Retina (tissue), 1 donor: ENCODE measurements at places on chromosomes 1 and 21.

DNA sequence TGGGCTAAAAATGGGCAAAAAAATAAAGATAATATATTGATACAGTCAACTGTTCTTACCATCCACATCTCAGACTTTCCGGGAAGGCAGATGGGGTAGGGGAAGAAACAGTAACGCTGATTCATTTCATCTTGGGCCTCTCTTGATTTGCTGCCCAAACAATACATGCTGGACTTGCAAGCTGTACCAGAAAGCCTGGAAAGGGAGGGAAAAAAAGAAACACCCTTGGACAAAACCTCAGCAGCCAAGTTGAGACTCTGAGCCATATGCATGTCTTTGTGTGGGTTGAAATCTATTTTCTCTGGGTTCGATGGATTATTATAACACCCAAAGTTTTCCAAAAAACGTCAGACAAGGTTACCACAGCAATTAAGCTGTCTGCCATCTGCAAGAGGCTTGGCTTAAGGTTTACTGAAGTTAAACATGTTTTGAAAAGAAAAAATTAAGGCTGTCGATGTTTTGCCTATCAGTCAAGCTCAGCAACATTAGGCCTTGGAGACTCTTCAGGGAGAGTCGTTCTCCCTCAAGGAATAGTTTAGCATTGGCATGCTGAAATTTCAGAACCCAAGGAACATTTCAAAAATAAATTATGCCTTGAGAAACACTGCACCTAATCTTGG is 71.2 kb downstream of the PSMG1 start:
- no peak for DNase-seq

DNA sequence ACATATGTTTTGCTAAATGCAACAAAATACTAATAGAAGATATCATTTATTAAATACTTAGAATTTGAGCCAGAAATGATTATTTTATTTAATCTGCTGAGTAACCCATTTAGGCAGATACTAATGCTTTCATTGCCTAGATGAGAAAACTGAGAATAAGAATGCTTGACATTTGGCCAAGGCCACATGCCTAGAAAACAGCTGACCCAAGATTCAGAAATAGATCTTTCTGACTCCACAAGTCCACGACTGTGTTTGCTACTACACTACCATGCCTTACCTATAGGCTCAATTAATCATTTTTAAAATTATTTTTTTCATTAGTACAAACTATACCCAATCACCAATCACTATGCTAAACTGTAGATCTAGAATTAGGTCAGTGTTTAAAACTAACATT is 129.7 kb downstream of the ATP1B1 start:
- DNase-seq, result no peak

GRCh38 chr1:44296086-44296485 is 59.0 kb downstream of the ERI3 start:
- no peak for DNase-seq

DNA sequence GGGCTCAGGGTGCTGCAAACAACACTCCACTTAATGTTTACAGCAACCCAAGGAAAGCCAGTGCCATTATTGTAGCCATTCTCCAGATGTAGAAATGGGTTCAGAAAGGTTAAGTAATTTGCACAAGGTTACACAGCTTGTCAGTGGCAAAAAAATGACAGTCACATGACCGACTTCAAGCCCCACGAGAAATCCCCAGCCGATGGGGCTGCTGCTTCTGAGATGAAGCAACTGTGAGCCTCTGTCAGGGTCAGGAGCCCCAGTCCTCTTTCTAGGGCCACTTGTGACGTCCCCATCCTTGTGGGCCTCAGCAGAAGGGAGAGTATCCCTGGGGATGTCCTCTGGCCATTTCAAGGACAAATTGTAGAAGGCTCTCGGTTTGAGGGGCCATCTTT is 54.8 kb downstream of the EDN2 start:
- DNase-seq, result no peak

DNA sequence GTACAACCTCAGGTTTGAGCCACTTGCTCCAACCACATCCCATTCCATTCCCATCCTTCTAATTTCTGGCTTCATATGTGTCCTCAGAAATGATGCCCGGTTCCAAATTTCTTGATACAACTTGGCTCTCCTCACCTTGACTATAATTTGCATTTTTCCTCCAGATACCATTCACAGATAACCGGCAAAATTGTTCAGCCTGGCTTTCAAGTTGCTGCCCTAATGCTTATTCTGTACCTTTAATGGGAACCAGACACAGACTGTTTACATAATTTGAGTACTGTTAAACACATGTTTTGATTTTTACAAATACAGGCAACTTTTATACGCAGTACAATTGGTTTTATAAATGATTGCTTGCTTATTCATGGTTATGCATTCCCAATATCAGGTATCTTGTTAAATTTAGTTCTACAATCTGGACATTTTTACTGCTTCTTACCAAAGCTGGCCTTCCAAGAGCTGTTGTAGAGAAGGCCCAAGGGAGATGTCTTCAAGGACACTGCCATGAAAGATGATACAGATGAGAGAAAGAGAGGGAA is 649.5 kb upstream of the CAMK1G start:
- no peak for DNase-seq

DNA sequence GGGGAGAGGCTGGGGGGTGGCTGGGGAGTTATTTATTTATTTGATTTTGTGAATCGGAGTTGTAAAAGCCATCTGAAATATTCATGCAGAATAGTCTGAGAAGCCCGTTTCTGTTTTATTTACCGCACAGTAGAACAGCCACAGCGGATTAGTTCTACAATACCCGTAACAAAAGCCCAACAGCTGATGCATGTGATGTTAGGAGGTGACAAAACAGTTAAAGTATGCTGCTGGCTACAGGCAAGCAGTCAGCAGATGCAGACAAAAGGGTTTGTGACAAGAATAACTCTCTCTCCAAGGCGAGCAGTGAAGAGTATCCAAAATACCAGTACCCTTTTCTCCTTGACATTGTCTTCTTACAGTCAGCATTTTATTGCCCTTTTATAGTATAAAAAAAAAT is 42.0 kb downstream of the PROX1 start:
- peak; percentile 38 for DNase-seq

- DNase-seq, result no peak
Measured at GRCh38 chr1:182752077-182752988, 37.2 kb upstream of the NPL start.

GRCh38 chr1:6488602-6489382 is 2.7 kb downstream of the PLEKHG5 start:
- DNase-seq, result no peak

DNA sequence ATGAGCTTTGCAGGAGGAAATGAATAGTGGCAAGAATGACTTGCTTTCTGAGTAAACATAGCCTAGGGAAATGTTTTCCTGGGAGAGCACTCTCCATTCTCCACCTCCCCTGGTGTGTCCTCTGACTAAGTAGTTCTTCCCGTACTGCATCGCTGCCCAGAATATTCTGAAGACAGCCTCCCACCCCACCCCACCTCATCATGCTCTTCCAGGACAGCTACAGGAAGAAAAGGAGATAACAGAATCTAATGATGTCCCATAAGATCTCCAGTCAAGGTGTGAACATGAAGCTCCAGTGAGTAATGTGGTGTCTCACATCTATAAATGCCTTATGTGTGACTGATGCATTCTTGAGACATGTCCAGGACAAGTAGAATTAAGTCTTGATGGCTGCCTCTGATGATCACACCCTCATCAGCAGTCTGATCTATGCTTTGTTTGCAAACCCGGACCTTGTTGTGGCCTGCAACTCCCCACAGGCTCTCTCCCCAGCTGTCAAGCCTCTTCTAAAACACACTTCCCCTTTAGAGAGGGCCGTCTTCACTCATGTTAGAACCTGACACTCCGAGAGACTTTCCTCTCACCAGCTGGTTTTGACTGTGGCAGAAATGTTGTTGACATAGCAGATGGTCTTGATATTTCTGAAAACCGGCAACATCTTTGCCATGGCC is 183.0 kb downstream of the CYYR1 start:
- DNase-seq, result peak; percentile 20

- no peak for DNase-seq
Measured at GRCh38 chr1:227942716-227943261, 4.9 kb downstream of the WNT9A start.

- no peak for DNase-seq
Measured at GRCh38 chr1:88376421-88376820, 307.7 kb upstream of the PKN2 start.

- DNase-seq, result no peak
Measured at GRCh38 chr21:39696618-39697017, 48.4 kb upstream of the IGSF5 start.

- DNase-seq, result no peak
Measured at GRCh38 chr1:186900539-186901237, 71.9 kb downstream of the PLA2G4A start.

DNA sequence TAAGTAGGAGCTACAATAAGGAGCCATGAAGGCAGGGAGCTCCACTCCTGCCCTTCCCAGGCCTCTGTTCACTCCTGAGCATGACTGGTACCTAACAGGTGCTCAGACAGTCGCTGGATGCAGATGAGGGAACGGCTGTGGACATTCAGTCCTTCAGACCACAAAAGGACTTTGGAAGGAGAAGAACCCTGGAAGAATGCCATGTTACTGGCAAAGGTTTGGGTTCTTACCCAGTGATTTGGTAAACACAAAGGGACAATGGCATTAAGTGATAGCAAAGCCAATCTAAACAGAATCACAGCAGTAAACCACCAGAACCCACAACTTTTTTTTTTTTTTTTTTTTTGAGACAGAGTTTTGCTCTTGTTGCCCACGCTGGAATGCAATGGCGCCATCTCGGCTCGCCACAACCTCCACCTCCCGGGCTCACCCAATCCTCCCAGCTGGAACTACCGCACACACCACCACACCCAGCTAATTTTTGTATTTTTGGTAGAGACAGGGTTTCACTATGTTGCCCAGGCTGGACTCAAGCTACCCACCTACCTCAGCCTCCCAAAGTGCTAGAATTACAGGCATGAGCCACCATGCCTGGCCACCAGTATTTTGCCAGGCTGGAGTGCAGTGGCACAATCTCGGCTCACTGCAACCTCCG is 7.5 kb upstream of the CBR3 start:
- no peak for DNase-seq

GRCh38 chr1:28322194-28322593 is 6.6 kb upstream of the MED18 start:
- DNase-seq, result no peak

- peak; percentile 29 for DNase-seq
Measured at GRCh38 chr1:12052997-12053686, 10.0 kb upstream of the TNFRSF8 start.

DNA sequence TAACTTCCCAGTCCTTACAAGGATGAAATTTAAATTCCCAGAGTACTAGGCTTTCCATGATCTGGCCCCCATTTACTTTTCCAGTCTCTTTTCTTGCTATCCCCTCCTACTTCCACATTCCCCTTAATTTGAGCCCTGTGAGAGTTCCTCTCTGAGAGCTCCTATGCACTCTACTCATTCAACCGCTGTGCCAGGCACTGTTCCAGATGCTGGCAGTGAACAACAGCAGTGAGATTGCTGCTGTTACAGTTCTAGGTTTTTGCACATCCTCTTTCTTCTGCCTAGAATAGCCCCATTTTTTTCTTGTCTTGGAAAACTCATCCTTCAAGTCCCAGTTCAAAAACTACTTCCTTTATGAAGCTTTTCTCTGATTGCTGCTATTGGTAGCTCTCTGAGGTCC is 18.8 kb downstream of the ATF6 start:
- no peak for DNase-seq

- peak; percentile 51 for DNase-seq
Measured at GRCh38 chr1:58190267-58190988, 356.1 kb downstream of the OMA1 start.

DNA sequence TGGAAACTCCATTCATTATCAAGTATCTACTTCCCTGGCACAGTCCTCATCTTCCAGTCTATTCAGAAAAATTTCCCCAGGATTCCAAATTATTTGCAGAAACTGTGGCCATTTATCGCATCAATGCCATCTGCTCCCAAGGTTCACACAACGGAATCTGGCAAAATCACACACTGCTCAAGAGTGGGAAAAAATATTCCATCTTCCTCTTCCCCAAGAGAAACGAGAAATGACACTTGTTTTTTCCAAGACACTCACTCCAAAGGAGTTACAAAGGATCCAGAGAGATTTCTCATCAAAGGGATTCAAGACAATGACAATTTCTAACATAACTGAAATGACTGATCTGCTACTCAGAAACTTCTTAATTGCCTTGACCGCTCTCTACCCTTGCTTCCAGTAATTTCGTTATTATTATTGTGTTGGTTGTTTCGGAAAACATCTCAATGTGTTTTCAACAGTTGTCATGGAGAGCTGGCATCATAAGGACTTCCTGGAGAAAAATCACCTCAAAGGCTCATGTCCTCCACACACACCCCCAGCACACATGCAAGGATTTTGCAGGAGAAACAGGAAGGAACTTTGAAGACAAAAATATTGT is 128.0 kb downstream of the PSMG1 start:
- DNase-seq, result no peak

DNA sequence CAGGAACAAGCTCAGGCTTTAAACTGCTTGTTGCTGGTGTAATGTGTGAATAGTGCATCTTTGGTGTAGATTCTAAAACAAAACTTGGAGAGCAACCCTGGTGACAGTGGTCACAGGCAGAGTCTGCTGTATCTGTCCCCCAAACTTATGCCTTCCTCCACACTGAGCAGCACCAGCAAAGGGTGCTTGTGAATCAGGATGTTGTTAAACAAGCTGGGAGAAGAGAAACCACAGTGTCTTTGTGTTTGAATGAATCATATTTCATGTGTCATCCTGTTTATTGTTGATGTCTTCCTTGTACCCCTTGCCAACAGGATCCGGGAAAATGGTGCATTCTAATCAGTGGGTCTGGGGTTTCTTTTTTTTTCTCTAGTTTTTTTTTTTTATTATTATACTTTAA is 91.9 kb upstream of the COG2 start:
- DNase-seq, result no peak

GRCh38 chr1:11488966-11489625 is 10.1 kb downstream of the DISP3 start:
- DNase-seq, result no peak

DNA sequence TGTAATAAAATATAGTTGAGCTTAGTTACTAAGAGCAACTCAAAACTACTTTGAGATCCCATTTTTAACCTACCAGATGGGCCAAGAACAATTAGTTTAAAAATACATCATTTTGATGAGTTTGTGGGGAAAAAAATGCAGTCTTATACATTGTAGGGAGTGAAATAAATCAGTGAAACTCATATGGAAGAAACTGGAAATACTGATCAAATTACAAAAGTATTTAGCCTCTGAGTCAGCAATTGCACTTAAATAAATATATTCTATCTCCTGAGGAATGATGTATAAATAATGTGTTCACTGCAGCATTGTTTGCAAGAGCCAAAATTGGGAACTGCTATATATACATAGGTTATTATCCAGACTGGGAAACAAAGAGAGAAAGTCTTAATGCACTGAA is 4.6 kb upstream of the SMCP start:
- DNase-seq, result no peak

- peak; percentile 57 for DNase-seq
Measured at GRCh38 chr1:3068564-3069431, at the start of gene PRDM16. Gene PRDM16, plus strand, starts transcription at chr1:3069203. Its CDS starts 57 bp downstream, at chr1:3069260.

GRCh38 chr1:180265871-180266270 is 35.8 kb downstream of the LHX4 start:
- no peak for DNase-seq
